ENCODE measurements at places on chromosomes 3 and 15.
A peak's percentile ranks its signal among the peaks of the same experiment; 100 is the strongest.

GRCh38 chr3:72303926-72304325 lies 519.0 kb upstream of the PROK2 start:
- no peak for DNase-seq

DNA sequence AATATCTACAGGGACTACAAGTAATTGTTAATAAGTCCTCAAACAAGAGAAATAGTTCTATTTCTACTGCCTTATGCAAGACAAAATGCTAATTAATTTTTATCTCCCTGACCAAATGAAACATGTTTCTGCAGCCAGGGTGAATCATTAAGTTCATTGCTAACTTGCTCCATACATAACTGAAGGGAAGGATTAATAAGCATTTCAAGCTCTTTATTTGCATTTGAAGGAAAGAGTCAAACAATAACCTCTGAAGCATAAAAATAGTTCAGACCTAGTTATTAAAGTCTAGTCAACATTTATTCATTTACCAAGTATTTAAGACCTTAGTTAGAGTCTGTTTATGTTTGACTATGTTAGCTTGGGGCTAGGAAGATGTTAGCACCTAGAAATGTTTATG lies 120.0 kb downstream of the ATP1B3 start:
- DNase-seq, result no peak

GRCh38 chr15:35485411-35485810 lies 60.6 kb downstream of the DPH6 start:
- no peak for DNase-seq

- DNase-seq, result no peak
Measured at GRCh38 chr3:16060358-16060852, 114.1 kb upstream of the GALNT15 start.

DNA sequence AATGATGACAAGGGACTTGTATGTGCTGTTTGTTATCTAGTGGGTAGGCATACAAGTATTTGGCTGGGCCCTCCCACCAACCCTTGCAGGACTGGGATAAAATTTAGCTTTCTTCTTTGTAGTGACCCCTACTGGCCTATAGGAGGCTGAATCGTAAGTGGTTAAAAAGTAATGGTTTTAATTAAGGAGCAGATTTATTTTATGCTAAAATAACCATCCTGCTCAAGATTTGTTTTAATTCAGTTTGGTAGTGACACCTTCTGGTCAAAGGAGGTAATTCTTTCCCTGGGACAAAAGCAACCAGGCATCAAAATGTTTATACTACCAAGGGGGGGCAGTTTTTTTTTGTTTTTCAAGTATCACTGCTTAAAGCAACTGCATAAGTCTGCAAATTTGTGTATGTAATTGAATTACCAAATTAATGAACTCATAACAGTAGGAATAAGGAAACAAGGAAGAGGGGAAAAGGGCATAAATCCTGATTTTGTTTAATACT lies 70.7 kb downstream of the TOP2B start:
- peak; percentile 24 for DNase-seq

GRCh38 chr15:93036951-93037819 lies 51.8 kb downstream of the RGMA start:
- DNase-seq, result no peak

- no peak for DNase-seq
Measured at GRCh38 chr3:174340624-174341587, 518.2 kb upstream of the NAALADL2 start.

- no peak for DNase-seq
Measured at GRCh38 chr3:106184540-106185457, 316.0 kb upstream of the CBLB start.

DNA sequence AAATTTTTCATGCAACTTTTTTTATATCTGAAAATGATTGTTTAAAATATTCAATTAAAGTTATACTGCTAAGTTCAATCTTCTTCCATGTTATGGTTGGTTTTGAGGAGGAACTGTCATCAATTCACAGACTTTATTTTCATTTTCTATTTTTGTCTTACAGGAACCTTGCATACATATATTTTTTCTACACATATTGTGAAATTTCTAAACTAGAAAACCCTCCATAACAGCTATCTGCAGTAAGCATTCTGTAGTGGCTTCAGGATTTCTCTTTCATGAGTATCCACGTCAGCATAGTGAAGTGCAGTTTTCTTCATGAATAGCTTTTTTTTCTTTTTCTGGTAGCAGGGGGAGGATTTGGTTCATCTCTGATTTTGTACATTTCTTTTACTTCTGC lies 48.2 kb downstream of the ATR start:
- DNase-seq, result no peak

DNA sequence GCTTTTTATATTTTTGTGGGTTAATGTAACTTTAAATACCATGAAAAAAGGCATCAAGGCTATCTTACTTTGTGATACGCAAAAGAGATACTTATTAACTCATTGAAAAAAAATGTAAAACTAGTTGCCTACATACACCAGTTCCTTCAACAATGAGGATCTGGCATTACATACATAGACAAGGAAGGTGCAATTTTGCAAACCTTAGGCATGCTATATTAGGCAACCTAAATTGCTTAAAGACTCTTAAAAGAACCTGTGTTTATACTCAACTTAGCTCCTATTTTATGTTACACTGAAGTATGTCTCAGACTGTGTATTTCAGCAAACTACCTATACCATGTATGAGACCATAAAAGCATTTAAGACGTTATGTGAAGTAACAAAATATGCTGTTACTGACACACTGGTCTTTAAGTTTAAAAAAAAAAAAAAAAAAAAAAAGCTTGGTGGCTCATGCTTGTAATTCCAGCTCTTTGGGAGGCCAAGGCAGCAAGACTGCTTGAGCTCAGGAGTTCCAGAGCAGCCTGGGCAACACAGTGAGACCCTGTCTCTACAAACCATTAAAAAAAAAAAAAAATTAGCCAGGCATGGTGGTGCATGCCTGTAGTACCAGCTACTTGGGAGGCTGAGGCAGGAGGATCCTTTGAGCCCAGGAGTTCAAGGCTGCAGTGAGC lies 9.1 kb downstream of the TASOR start:
- no peak for DNase-seq

DNA sequence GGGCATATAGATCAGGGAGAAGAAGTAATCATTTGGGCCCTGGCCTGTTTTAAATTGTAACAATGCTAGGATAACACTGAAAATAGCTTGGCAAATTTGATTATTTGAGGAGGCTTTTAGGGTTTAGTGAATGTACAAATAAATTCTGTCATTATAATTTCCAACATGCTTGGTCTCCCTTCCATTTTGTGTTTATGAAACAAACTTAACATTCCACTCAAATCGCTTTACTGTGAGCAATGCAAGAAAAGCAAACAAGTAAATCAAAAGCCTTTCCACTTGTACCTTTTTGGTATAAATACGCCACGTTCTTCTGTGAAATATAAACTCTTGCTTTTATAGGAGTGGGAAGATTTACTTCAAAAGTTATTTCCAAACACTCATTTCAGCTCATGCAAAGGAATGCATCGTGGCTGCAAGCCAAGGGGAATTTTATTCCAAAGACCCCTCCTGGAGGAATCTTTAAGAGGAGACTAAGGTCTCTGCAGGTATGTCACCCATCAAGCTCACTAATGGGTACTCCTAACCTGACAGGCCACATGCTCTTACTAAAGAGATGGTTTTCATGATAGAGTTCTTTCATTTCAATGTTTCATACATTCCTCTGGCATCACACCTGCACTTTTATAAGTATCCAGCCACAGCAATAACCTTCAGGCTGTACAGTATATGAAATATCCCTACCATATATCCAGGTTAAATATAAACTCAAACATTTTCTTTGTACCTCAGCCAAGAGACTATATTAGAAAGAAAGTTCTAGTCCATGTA lies 115.2 kb downstream of the P3H2 start:
- no peak for DNase-seq

GRCh38 chr3:49910409-49911123 lies 6.9 kb upstream of the MST1R start:
- DNase-seq, result no peak

- DNase-seq, result no peak
Measured at GRCh38 chr15:79195239-79195638, 87.3 kb upstream of the ANKRD34C start.

GRCh38 chr15:100880139-100880896 lies 687 bp downstream of the ALDH1A3 start:
- peak; percentile 17 for DNase-seq

GRCh38 chr15:49620199-49620598 lies 419 bp downstream of the FAM227B start:
- peak; percentile 4 for DNase-seq

GRCh38 chr3:178325330-178325729 lies 210.9 kb upstream of the KCNMB2 start:
- no peak for DNase-seq

GRCh38 chr3:38575279-38575843 lies 74.1 kb downstream of the SCN5A start:
- no peak for DNase-seq

DNA sequence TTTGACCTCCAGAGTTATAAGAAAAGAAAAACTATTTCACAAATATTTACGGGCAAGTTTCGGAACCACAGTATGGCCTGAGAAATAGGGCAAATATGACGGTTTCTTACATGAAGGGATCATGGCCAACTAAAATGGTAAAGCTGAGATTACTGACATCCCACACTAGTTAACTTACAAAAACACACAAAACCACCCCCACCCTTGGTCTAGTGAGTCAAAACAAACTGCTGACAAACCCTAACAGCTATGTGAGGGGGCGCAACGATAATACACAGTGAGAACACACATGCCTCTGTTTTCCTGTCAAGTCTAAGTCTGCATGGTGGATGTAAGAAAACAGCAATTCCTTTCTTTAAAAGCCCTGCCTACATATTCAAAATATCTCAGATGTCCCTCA lies 32.3 kb downstream of the CBLB start:
- DNase-seq, result no peak

DNA sequence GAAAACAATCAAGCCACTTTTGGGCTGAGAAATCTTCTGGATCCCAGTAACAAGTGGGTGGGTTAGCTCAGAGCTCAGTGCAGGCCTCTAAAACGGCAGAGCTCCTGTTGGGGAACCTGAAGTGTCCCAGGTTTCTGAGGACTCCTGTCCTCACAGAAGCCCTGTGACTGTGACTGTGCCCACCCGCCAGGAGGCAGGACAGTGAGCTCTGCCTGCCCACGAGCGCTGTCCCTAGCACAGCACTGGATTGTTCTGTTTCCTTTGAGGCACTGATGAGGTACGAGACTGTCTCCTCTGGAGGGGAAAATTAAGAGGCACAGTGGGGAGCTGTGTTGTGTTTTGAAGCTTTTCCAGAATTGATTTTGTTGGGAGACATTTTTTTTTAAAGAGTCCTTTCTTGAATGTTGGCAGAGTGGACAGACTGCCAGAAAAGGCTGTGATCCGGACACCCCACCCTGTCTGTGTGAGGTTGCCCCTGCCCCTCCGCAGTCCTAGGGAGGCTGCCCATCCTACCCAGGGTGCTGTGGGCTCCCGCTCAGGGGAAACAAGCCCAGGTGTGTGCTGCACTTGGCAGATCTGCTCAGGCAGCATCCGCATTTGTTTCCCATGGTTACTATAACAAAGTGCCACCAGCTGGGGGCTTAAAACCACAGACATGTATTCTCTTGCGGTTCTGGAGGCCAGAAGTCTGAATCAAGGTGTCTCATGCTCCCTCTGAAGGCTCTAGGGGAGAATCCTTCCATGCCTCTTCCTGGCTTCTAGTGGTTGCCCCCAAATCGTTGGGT lies 66.6 kb upstream of the LARS2 start:
- no peak for DNase-seq

DNA sequence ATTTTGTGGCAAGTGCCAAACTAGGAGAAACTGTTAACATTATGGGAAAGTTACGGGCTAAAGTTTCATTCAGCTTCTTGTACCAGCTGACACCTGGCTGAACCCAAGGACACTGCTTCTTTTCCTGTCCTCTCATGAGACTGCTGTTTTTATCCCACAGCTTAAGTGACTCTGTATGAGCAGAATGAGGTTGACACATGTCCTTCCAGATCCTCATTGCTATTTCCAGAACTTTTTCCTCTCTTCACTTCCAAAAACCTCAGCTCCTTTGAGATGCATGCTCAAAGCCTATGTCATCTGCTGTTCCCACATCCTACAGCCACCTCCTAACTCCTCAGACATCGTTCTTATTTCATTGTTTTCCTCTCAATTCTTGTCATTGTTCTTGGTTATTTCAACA lies 183.6 kb downstream of the DCLK3 start:
- no peak for DNase-seq

Data from germinal center (tissue), 1 donor.